Endodermal cell (in vitro differentiated cells): ENCODE measurements at places on chromosomes 11 and 22. TPM values are rescaled to one million over a fixed set of nuclear protein-coding genes. Genes with fewer than 3 reads are reported as not detected.

DNA sequence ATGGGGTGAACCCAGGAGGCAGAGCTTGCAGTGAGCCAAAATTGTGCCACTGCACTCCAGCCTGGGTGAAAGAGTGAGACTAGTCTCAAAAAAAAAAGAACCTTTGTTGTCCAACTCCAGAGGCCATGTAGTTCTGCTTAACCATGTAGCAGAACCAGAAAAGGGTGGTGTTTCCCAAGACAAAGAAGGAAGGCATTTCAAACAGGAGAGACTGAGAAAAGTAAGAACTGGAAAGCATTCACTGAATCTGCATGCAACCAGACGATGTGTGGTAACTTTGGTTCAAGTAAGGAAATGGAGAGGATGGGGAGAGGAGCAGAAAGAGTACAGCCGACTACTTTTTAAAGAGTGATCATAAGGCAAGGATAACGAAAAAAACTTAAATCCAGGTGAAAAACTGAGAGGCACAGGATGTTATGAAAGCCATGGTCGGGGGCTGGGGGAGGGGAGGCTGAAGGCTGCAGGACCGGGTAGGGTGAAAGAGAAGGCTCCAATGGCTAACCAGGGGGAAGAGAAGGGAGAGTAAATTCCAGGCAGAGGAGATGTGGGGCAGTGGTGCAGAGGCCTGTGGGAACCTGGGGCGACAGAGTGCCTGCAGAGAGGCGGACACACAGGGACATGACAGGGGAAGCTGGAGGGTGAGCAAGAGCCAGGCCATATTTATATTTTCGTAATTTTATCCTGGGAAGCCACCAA, 48.8 kb downstream of the MAPK1 start:
- no peaks in the 10 kb centered on the region for H3K27me3 ChIP-seq
- DNase-seq = peak; percentile 60

- H3K4me3 ChIP-seq = no peak overlapping the region
- H3K36me3 ChIP-seq = no peaks in the 10 kb centered on the region
- no peaks in the 10 kb centered on the region for H3K4me1 ChIP-seq
- H3K27ac ChIP-seq = no peak overlapping the region
These were observed 119.6 kb upstream of the IGLL5 start for GRCh38 chr22:22767876-22768602.

DNA sequence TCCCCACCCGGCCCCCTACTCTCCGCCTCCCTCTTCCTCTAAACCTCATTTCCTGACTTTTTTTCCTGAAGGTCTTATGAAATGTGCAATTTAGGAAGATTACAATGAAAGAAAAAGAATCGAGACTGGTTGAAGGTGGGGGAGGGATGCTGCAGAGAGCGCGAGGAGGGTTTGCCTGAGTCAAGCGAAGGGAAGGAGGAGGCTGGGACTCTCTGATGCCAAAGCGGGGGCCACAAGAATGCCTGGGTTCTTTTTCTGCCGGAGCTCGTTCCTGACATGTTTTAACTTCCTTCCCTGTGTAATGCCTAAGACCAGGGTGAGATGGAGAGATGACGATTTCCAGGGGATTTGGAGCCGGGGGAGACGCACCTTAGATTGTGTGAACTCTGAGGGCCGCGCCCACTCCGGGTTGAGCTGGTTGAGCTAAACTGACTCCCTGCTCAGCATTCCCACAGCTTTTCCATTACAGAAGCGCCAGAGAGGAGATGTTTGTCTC, 270.5 kb upstream of the SORL1-AS1 start:
- no peak overlapping the region for H3K27ac ChIP-seq
- H3K4me1 ChIP-seq = peaks cover 6% of the 10 kb centered on the region
- no peaks in the 10 kb centered on the region for H3K36me3 ChIP-seq
- peak; percentile 75 for DNase-seq
- H3K27me3 ChIP-seq = no peaks in the 10 kb centered on the region

- no peaks in the 10 kb centered on the region for H3K36me3 ChIP-seq
- no peaks in the 10 kb centered on the region for H3K27me3 ChIP-seq
- DNase-seq = peak; percentile 13
- H3K4me1 ChIP-seq = peaks cover 10% of the 10 kb centered on the region
These were observed 6.2 kb downstream of the MRGPRF start for GRCh38 chr11:69006816-69007215.

- no peaks in the 10 kb centered on the region for H3K4me1 ChIP-seq
- no peaks in the 10 kb centered on the region for H3K36me3 ChIP-seq
- DNase-seq = peak; percentile 97
- no peak overlapping the region for H3K27ac ChIP-seq
These were observed 96.5 kb upstream of the FGF3 start for GRCh38 chr11:69915501-69916250.

- H3K4me1 ChIP-seq = peaks cover 16% of the 10 kb centered on the region
- no peaks in the 10 kb centered on the region for H3K27me3 ChIP-seq
- no peaks in the 10 kb centered on the region for H3K36me3 ChIP-seq
- H3K4me3 ChIP-seq = no peak overlapping the region
These were observed 35.0 kb downstream of the RASSF10 start for GRCh38 chr11:13043912-13044628.

DNA sequence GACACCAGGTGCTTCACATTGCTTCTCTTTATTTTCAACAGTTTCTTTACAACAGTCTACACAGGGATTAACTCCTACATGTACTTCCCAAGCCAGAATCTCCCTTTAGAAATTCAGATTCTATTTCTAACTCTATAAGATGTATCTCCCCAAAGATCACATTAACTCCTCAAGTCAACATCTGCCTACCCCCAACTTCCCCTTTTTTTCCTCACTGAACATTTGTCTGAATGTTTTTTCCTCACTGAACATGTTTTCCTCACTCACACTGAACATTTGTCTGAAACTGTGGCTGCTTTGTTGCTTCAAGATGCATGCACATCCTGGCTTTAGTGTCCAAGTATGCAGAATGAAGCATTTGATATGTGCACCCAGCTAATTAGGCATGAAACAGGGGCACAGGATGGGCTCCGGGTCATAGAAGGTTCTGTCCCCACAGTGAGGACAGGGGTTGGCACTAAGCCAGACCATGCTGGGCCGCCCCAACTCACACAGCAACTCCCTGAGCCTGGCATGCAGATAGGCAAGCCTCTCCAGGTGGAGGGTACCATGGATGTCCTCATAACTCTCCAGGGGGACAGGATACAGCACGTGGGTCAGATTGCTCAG, 11.3 kb downstream of the PRAME start:
- no peak overlapping the region for H3K27ac ChIP-seq
- H3K27me3 ChIP-seq = peaks cover 58% of the 10 kb centered on the region
- no peak for DNase-seq
- no peak overlapping the region for H3K4me3 ChIP-seq
- no peaks in the 10 kb centered on the region for H3K36me3 ChIP-seq

GRCh38 chr22:22168190-22168940, 76.2 kb upstream of the VPREB1 start:
- no peak overlapping the region for H3K4me3 ChIP-seq
- no peaks in the 10 kb centered on the region for H3K36me3 ChIP-seq
- H3K27me3 ChIP-seq = peaks cover 89% of the 10 kb centered on the region

DNA sequence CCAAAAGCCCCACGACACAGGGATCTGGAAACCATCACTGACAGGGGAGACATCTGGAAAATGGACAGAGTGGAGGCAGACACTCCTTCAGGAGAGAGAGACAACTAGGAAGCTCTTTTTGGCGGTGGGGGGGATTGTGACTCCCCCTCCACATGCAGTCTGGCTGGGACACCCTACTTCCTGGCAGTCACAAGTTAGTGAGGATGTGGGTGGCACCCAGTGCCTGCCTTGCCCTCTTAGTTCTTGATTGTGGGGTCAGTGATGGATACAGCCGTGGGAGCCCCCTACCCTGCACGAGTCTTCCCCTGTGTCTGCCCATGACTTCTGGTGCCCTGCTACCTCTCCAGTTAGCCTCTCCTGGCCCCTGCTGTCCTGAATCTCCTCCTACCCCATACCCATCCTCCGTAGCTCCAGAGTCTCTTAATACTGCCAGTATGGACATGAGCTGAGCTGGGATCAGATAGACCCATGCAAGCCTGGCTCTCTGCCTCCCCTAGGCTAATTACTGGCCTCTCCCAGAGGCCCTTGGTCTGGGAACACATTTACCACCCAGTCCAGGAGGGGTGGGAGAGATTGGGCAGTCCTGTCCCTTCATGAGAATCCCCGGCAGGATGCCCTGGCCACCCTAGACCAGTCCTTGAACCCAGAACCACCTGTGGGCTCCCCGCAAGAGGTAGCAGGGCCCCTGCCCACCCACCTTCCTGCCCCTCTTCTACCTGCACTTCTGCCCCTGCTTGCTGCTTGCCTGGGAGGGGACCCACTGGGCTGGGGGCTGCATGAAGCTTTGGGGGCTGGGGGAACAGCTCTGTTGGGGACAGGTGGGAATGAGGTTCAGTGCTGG, 22.8 kb downstream of the RHBDD3 start:
- DNase-seq = peak; percentile 61
- H3K4me3 ChIP-seq = no peak overlapping the region
- no peaks in the 10 kb centered on the region for H3K4me1 ChIP-seq
- no peaks in the 10 kb centered on the region for H3K36me3 ChIP-seq

GRCh38 chr22:27596133-27596870, 205.3 kb downstream of the MN1 start:
- peak overlapping the region; percentile 12 for H3K27ac ChIP-seq
- no peaks in the 10 kb centered on the region for H3K36me3 ChIP-seq
- H3K4me1 ChIP-seq = no peaks in the 10 kb centered on the region
- H3K4me3 ChIP-seq = no peak overlapping the region

GRCh38 chr11:57776031-57776521, 14.5 kb downstream of the CTNND1 start:
- H3K27ac ChIP-seq = peak overlapping the region; percentile 98
- DNase-seq = peak; percentile 76
- peaks cover 19% of the 10 kb centered on the region for H3K36me3 ChIP-seq
- peaks cover 40% of the 10 kb centered on the region for H3K4me1 ChIP-seq
- peak overlapping the region; percentile 68 for H3K4me3 ChIP-seq
- no peaks in the 10 kb centered on the region for H3K27me3 ChIP-seq

DNA sequence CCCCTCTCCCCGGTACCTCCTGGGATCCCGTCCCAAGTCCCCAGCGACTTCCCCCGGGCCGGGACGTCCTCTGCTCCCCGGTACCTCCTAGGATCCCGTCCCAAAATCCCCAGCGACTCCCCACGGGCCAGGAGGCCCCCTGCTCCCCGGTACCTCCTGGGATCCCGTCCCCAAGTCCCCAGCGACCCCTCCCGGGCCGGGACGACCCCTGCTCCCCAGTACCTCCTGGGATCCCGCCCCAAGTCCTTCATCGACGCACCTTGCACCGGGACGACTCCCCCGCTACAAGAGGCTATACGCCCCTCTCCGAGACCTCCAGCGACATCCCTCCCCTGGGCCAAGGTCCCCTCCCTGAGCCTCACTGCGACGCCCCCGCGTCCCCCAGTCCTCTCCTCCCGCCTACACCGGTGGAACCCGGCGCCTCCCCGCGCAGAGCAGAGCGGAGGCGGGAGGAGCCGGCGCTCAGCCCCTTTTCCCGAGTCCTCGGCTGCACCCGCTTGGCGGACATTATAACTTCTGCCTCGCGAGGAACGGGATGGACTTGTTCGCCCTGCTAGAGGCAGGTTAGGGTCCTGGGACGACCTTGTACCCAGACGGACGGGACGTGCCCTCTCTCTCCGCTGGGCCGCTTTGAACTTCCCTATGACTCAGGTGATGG, 912 bp downstream of the KREMEN1 start:
- peaks cover 60% of the 10 kb centered on the region for H3K27me3 ChIP-seq
- no peaks in the 10 kb centered on the region for H3K4me1 ChIP-seq
- no peaks in the 10 kb centered on the region for H3K36me3 ChIP-seq
- peak overlapping the region; percentile 78 for H3K4me3 ChIP-seq

DNA sequence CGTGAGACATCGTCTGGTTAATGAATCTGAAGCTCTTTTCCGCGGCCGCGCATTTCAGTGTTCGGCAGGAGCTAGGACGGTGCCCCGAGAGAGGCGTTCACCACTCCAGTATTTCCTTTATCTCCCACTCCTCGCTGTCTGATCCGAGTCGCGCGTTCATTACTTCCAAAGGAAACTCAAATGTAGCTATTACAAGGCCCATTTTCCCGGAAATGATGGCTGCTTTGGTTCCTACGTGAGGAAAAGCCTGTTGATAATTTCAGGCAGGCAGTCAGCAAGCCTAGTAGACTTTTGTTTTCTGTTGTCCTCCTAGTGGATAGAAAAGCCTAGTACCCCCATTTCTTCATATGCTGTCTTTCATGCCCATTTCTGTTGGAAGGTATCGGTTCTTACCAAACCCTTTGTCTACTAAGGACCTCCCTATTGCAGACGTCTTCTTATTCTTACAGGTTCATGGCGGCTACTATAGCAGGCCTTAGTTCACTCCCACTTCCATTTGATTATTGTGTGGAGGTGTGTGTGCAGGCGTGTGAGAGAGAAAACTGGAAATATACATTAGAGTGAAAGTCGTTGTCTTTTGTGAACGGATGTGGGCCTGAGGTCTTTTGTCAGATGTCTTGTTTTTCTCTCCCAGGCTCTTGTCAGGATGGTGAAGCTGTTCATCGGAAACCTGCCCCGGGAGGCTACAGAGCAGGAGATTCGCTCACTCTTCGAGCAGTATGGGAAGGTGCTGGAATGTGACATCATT, 737 bp downstream of the RBM4 start:
- H3K4me3 ChIP-seq = peak overlapping the region; percentile 100
- no peaks in the 10 kb centered on the region for H3K27me3 ChIP-seq

- no peak overlapping the region for H3K27ac ChIP-seq
- no peaks in the 10 kb centered on the region for H3K36me3 ChIP-seq
- no peaks in the 10 kb centered on the region for H3K4me1 ChIP-seq
- H3K27me3 ChIP-seq = no peaks in the 10 kb centered on the region
These were observed 27.6 kb downstream of the SLC22A6 start for GRCh38 chr11:62957147-62957546.

DNA sequence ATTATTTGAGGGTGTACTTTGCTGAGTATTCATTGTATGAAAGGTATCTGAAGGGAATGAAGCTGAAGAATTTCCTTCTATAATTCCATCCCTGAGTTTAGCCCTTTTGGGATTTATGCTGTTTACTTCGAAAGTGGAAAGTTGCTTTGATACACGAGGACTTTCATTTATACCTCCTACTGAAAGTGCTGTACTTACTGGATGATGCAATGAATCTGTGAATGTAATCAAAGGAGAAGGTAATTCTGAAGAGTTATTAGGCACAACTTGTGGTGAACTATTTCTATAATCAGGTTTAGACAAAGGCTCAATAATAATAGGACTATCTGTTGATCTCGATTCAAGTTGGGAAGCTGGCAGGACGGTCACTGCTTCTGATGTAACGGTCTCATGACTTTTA, 19.8 kb downstream of the ZNF280B start:
- no peaks in the 10 kb centered on the region for H3K27me3 ChIP-seq
- no peak overlapping the region for H3K27ac ChIP-seq
- no peaks in the 10 kb centered on the region for H3K4me1 ChIP-seq
- DNase-seq = no peak

GRCh38 chr11:31895926-31896325, 84.8 kb upstream of the PAX6 start:
- DNase-seq = no peak
- H3K36me3 ChIP-seq = no peaks in the 10 kb centered on the region
- H3K4me1 ChIP-seq = peaks cover 3% of the 10 kb centered on the region
- no peak overlapping the region for H3K27ac ChIP-seq
- H3K4me3 ChIP-seq = no peak overlapping the region

GRCh38 chr11:13429288-13429687, 33.7 kb downstream of the BTBD10 start:
- H3K4me1 ChIP-seq = no peaks in the 10 kb centered on the region
- H3K27ac ChIP-seq = no peak overlapping the region
- peaks cover 25% of the 10 kb centered on the region for H3K36me3 ChIP-seq

Gene SLC5A1
- not detected in 3 replicates for total RNA-seq

Gene FAM180B
- not detected in 3 replicates for total RNA-seq

Gene FBLN1
- 197 and 226 TPM in 2 replicates for total RNA-seq

Gene TSPAN18
- 22.3 and 28.7 TPM in 2 replicates for total RNA-seq

Gene KLHL35
- 0.27 and 0.48 TPM in 2 replicates for total RNA-seq

Gene SLC22A6
- not detected in 3 replicates for total RNA-seq

Gene NXPE4
- not detected in 2 replicates for total RNA-seq

Gene EFCAB6
- total RNA-seq = 1.4 to 1.8 TPM (median 1.6 TPM) in 3 replicates

Gene RIBC2
- 10.6 and 11.5 TPM in 2 replicates for total RNA-seq

Gene CCDC81
- total RNA-seq = 34.0 to 65.4 TPM (median 36.1 TPM) in 3 replicates
